ENCODE measurements at places on chromosomes 7 and 10.

GRCh38 chr10:7260412-7260900 lies 150.4 kb downstream of the SFMBT2 start:
- no peak for DNase-seq

- no peak for DNase-seq
Observed at GRCh38 chr10:68462536-68462935, 9.2 kb downstream of the DNA2 start.

GRCh38 chr10:28600056-28600455 lies 67.1 kb downstream of the WAC start:
- no peak for DNase-seq

- DNase-seq: no peak
Observed at GRCh38 chr10:63140077-63140476, 6.9 kb downstream of the NRBF2 start.

DNA sequence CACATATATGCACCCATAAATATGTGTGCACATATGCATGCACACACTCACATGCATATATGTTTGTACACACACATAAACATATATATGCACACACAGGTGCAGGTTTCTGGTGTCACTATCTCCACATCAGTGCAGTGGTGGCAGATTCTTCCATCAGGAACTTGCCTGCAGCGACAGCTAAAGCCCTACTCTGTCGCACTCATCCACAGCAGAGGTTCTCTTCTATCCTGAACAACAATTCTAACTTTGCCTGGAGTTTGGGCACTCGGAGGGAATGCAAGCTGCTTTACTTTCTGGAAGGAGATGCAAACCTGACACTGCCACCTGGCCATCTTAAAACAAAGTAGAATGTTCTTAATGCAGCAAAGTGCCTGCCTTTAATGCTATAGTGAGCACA lies 745.8 kb downstream of the GRID1 start:
- no peak for DNase-seq

DNA sequence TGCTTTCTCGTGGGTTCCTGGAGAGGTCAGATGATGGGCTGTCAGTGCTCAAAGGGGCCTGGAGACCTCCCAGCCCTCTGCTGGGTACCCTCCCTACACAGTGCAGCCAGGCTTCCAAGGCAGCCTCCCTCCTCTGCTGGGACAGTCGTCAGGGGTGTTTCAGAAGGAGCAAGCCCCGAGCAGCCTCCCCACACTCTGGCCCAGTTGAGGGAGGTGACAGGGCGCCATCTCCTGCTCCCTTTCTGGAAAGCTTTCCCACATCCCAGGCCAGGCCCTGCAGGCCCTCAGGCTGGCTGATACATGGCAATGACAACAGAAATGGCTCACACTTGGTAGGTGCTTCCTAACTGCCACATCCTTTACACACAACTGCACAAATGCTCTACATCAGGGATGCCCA lies 32.1 kb downstream of the KCNMA1 start:
- no peak for DNase-seq

DNA sequence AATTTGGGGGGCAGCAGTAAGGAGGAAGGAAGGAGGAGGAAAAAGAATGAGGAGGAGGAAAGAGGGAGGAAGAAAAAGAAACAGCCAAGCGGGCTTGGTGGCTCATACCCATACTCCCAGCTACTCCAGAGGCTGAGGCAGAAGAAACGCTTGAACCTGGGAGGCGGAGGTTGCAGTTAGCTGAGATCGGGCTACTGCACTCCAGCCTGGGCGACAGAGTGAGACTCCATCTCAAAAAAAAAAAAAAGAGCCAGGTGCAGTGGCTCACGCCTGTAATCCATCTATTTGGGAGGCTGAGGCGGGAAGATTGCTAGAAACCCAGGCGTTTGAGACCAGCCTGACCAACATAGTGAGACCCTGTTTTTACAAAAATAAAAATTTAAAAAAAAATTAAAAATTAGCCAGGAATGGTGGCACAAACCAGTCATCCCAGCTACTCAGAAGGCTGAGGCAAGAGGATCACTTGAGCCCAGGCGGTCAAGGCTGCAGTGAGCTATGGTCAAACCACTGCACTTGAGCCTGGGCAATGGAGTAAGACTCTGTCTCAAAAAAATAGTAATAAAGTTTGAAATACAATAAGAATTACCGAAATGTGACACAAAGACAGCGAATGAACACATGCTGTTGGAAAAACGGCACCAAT lies 14.1 kb upstream of the CRCP start:
- DNase-seq: no peak

DNA sequence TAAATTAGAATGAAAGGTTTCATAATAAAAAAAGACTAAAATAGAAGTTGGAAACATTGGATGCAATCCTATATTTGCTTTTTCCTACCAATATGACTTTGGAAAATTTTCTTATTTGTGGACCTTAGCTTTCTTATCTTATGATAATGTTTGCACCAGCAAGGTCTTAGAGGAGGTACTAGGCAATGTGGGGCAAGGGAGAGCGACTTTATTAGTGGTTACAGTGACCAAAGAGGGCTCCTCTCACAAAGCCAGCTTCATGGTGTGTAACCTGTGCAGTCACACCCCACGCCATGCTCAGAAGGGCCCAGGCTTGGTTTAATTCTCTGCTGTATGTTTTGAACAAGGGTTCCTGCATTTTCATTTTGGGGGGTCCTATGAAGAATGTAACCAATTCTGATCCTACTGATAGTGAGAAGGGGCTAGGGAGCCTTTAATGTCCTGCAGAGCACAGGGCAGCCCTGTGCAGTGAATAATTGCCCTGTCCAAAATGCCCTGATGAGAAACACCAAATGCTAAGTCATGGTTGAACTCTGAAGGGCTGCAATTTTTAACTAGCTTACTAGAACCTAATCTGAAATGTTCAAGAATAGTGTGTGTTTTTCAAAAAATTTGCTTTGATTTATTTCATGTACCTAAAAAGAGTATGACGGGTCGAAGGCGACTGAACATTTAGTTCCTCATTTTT lies 1047.8 kb downstream of the LRMDA start:
- DNase-seq: no peak

DNA sequence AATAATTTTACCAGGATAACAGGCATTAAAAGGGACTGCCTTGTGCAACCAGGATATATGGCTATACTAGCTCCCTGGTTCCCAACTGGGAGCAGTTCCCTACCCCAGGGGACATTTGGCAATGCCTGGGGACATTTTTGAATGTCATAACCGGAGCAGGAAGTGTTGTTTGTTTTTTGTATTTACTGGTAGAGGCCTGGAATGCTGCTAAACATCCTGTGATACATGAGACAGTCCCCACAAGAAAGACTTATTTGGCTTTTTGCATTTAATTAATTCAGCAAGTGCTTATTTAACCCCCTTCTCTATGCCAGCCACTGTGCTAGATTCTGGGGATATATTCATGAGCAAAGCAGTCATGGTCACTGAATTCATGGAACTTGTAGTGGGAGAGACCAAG lies 181.2 kb downstream of the BBS9 start:
- DNase-seq: no peak

- no peak for DNase-seq
Observed at GRCh38 chr10:89535171-89536012, at the start of gene SLC16A12. TSS of gene SLC16A12 (minus strand) at chr10:89535594. CDS start at chr10:89462578, 73,016 bp downstream.

DNA sequence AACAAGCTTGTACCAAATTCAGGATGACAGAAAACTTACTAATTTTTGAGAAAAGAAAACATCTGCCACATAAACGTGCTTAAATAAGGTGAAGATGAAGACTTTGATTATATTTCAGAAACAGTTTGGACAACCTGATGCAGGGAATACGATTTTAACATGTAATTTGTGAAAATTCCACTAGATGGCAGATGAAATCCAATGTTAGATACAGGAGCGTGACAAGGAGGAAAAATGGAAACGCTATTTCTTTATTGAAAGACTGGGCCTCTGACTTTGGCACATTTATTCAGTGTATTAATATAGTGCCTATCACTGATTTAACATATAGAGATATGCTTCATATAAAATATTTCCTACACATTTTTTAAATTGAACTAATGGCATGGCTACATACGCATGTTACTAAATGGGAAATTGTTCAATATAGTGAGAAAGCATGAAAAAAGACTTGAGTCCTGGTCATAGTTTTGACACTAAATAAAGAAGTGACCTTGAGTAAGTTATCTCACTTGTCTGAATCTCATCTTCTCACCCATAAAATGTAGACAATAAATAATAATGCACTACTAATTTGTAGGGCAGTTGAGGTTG lies 60.7 kb downstream of the CD36 start:
- DNase-seq: no peak

GRCh38 chr10:124012583-124012982 lies 80.8 kb downstream of the CHST15 start:
- no peak for DNase-seq

DNA sequence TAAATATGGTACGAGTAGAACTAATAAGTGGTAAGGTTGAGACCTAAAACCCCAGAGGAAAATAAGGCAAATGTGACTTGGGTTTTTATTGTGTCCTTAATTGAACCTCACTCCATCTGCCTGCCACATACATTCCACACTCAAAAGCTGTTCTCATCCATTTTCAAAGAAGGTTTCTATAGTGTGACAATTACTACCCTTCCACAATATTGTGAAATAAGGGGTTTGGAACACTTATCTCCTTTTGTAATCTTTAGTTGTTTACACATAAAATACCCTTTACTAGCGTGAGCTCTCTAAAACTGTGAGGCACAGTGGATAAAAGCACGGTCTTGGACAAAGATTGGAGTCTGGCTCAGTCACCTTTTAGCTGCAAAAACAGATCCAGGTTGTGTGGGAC lies 166.6 kb downstream of the THSD7A start:
- no peak for DNase-seq

- no peak for DNase-seq
Observed at GRCh38 chr10:127150136-127150535, 46.3 kb downstream of the INSYN2A start.

- no peak for DNase-seq
Observed at GRCh38 chr7:42139751-42140150, 97.3 kb downstream of the GLI3 start.
